Aorta (tissue), 5 donors: ENCODE measurements at places on chromosomes 12 and 14. TPM values are rescaled to one million over a fixed set of nuclear protein-coding genes. Genes with fewer than 3 reads are reported as not detected.

DNA sequence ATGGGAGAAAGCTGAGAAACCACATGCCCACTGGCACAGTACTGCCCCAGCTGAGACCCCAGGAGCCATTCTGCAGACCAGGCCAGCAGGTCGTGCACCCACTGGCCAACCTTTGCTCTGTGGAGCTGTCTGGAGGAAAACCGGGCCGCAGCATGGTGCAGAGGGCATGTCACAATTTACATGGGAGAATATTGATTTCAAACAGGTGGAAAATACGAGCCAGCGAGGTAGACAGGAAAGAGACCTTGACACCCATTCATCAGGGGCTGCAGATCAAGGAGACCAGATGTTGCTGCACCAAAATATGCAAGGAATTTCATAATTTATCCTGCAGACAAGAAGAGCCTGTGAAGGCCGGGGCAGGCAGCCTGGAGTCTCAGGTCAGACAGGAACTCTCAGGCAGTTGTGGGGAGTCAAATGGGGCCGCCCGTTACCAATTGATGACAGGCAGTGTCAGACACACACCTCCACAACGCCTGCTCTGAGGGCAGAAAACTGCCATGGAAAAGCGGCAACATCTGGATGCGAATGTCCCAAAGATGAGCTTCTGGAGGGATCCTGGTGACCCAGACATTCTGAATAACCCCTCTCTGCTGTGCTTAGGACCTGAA is 74.6 kb upstream of the BCL11B start:
- H3K4me1 ChIP-seq, result no peaks in the 10 kb centered on the region
- no peaks in the 10 kb centered on the region for H3K36me3 ChIP-seq
- H3K27ac ChIP-seq, result no peak overlapping the region
- no peak for DNase-seq
- no peaks in the 10 kb centered on the region for H3K27me3 ChIP-seq
- H3K4me3 ChIP-seq, result no peak overlapping the region

DNA sequence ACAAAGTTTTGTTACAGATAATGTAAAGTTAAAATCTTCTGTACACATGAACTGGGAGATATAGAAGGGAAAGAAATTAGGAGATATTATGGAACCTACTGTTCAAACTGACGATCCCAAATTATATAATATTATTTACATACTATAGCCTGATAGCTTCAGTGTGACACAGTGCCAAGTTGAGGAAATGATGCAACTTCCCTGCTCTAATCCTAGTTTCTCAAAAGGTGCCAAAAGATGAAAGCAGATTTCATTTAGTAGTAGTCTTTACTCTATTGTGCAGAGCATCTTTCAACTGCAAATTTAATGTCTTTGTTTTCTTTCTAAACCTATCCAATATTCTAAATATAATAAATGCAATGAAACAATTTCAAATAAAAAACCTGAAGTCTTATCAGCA is 46.9 kb downstream of the COCH start:
- H3K36me3 ChIP-seq, result no peaks in the 10 kb centered on the region
- H3K4me3 ChIP-seq, result no peak overlapping the region
- DNase-seq, result no peak
- H3K4me1 ChIP-seq, result no peaks in the 10 kb centered on the region

GRCh38 chr12:51910691-51911090 is 3.4 kb downstream of the ACVRL1 start:
- no peaks in the 10 kb centered on the region for H3K4me1 ChIP-seq
- H3K36me3 ChIP-seq, result no peaks in the 10 kb centered on the region
- peak; percentile 13 for DNase-seq
- no peak overlapping the region for H3K4me3 ChIP-seq
- H3K27ac ChIP-seq, result no peak overlapping the region

DNA sequence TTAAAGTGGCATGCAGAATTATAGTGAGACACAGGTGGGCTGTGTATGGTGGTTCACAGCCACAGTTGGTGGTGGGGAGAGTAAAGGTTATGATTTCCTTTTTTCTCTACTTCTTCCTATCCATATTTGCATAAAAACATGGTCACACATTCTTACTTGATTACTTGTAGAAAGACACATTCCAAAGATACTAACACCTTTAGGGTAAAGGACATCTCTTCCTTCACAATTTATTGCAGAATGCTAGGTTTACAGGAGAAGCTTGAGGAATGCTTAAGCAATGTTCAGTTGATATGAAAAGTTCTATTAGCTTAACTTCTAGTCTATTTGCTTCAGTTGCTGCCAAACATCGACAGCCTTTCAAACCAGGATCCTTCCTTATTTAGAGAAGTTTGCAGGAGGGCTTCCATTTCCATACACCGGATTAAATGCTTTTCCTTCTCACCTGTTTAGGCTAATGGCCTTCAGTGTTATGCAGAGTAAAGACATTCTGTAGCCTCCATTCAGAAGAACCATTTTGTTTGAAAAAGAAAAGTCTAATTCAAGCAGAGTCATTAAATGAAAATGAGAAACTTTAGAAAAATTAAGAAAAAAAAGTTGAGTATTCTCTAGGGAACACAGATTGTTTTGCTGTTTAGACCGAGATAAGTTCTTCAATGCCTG is 2.6 kb upstream of the PHC1 start:
- no peaks in the 10 kb centered on the region for H3K27me3 ChIP-seq
- H3K4me1 ChIP-seq, result peaks cover 6% of the 10 kb centered on the region
- H3K4me3 ChIP-seq, result no peak overlapping the region
- no peak overlapping the region for H3K27ac ChIP-seq
- DNase-seq, result no peak
- no peaks in the 10 kb centered on the region for H3K36me3 ChIP-seq

DNA sequence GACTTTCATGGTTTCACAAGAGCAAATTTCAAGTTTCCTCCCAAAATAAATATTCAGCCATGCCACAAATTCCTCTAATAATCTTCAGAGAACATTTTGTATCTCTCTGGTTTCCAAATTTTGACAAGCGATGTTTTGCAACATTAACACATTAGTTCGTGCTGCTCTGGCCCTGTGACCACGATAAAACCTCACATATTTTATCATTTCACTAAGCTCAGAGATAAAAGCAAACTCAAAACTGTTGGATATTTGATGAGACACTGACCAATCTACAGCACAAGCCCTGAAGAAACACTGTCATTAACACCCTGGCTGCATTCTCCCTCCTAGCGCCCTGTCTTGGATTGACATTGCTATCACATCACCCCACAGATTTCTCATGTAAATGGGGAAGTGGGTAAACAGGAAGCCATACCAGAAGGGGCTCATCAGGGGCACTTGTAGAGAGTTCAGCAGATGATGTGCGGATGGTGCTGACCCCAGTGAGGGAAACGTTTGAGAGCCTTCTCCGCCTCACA is 264.3 kb downstream of the PRKD1 start:
- no peaks in the 10 kb centered on the region for H3K27me3 ChIP-seq
- H3K4me1 ChIP-seq, result no peaks in the 10 kb centered on the region
- no peak overlapping the region for H3K4me3 ChIP-seq
- no peaks in the 10 kb centered on the region for H3K36me3 ChIP-seq
- no peak for DNase-seq

Gene NPAS3
- 4.3 TPM for total RNA-seq
